BE2C (cell line): ENCODE measurements at places on chromosomes 6 and 20.
A peak's percentile ranks its signal among the peaks of the same experiment; 100 is the strongest.

DNA sequence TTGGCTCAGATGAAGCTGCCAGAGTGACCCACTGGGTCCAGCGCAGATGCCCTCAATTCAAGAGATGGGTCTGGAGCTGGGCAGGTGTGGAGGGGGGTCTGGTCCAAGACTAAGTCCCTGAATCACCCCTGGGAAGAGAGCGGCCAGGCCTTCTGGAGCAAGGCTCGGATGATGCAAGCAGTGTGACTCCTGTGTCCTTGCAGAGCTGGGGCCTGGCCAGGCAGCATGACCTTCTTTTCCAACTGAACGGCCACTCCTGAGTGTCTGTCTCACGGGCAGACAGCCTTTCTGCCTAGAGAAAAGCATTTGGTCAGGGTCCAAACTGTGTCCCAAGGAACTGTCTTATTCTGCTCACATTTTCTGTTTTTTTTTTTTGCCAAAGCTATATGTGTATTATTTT lies 42.6 kb upstream of the FNDC1 start:
- no peak for DNase-seq

GRCh38 chr6:163986313-163986712 lies 571.8 kb downstream of the QKI start:
- DNase-seq = no peak

DNA sequence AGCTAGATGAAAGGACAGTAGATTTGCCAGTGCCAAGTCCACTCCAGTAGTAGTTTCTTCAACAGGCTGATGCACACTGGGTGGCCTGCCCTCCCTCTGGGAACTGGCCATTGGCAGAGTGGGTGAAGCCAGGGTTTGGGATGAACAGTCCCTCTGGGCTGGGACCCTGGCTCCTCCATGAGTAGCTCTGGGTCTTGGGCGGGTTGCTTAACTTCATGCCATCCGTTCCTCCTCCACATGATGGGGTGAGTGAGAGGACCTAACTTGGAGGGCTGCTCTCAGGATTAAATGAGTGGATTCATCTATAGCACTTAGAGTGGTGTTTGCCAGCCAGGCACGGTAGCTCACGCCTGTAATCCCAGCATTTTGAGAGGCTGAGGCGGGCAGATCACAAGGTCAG lies 47.2 kb downstream of the PLAGL2 start:
- no peak for DNase-seq

DNA sequence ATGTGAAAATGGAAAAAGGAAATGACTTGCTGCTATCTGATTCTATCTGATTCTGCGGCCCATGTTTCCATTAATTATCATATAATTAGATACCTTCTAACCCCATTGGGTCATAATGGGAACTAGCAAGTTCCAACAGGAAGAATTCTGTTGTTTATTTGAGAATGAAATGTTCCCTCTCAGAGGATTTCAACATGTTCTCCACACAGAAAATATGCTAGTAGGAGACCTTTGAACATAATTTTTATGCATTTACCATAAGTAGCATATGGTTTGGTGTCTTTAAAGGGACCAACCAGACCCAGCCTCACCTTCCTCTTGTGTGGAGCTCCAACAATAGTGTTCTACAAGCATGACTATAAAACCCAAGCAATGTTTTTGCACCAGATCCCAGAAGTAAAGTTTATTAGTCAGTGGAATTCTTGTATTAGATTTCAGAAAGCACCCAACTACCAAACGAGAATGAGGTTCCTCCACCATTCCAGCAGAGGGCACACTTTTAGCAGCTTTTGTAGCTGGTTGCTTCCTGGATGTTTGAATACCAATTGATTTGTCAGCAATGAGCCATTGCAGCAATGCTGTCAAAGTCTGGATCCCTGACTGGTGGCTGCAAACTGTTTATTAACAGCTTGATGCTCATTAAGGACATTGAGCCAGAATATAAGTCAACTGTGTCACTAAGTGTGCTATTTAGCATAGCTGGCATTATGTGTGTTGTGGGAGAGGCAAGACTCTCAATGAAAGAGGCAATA lies 143.6 kb upstream of the GJE1 start:
- no peak for DNase-seq

GRCh38 chr20:11754451-11754850 lies 163.2 kb upstream of the BTBD3 start:
- no peak for DNase-seq

- DNase-seq = peak; percentile 77
These were observed 3.1 kb downstream of the PXDC1 start for GRCh38 chr6:3748208-3749066.

DNA sequence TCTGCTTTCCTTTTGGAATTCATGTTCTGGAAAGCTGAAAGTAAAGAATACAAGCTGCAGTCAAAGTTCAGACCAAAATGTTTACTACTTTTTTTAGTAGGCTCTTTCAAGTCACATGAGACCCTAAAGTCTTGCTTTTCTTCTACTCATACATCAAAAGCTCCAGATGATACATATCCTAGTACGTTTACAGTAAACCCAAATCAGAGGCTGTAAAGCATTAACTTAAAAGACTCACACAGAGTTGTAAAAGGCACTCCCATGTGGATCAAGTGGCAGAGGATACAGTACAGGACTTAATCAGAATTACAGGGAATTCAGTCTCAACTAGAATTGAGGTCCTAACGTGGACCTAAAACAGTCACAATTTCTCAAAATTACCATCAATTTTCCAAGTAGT lies 40.7 kb downstream of the STK38 start:
- DNase-seq = no peak

GRCh38 chr6:167153521-167153959 lies 4.2 kb downstream of the GPR31 start:
- no peak for DNase-seq

GRCh38 chr6:113466526-113466925 lies 390.6 kb upstream of the MARCKS start:
- no peak for DNase-seq
